GM23248 (cell line): ENCODE measurements at places on chromosomes 16 and 17. TPM values are rescaled to one million over a fixed set of nuclear protein-coding genes. Genes with fewer than 3 reads are reported as not detected.

DNA sequence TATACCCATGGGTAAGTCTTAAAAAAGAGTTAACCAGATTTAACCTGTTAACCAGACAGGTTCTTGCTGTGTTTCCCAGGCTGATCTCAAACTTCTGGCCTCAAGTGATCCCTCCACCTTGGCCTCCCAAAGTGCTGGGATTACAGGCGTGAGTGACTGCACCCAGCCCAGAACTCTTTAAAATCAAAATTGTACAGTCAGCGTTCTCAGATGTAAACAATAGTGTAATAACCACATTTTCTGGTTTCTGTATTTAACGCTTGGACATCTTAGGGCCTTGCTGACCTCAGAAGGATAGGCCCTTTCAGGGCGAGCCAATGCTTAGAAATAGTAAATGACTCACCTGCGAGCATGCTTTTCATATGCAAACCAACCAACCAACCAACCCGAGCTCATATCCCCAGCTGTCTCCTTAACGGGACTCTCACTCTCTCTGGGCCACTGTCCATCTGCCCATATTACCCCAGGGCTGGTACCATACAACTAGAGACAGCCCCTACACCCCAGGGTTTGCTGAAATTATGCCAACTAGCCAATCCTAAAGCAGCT lies 415.0 kb upstream of the XYLT1 start:
- no peak overlapping the region for H3K27ac ChIP-seq
- H3K4me1 ChIP-seq, result no peaks in the 10 kb centered on the region
- H3K4me3 ChIP-seq, result no peak overlapping the region
- no peaks in the 10 kb centered on the region for H3K36me3 ChIP-seq
- DNase-seq, result no peak

DNA sequence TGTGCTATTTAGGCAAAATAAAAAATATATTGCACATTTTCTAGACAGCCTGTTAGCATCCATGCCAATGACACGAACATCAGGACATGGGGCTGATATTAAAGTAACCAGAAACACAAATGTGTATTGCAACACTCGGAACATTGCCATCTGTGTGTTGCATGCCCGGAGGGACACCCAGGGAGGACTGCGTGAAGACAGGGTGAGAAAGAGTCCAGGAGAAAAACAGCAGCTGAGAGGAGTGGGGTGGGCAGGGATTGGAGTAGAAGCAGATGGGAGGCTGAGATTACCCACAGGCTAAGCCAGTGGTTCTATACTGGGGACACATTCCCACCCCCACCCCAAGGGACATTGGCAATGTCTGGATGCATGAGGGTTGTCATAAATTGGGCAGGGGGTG lies 114.8 kb downstream of the GRIN2A start:
- H3K36me3 ChIP-seq, result no peaks in the 10 kb centered on the region
- no peak for DNase-seq
- no peaks in the 10 kb centered on the region for H3K27me3 ChIP-seq
- H3K4me1 ChIP-seq, result no peaks in the 10 kb centered on the region
- H3K4me3 ChIP-seq, result no peak overlapping the region

- no peaks in the 10 kb centered on the region for H3K4me1 ChIP-seq
- H3K36me3 ChIP-seq, result no peaks in the 10 kb centered on the region
- no peak overlapping the region for H3K27ac ChIP-seq
Observed at GRCh38 chr16:20242568-20243255, 84.6 kb downstream of the GP2 start.

- no peak for DNase-seq
- H3K4me1 ChIP-seq, result no peaks in the 10 kb centered on the region
- peaks cover 7% of the 10 kb centered on the region; the same call in 1 of the 2 replicates for H3K36me3 ChIP-seq
- no peak overlapping the region for H3K4me3 ChIP-seq
Observed at GRCh38 chr17:50356892-50357510, 11.1 kb downstream of the XYLT2 start.

DNA sequence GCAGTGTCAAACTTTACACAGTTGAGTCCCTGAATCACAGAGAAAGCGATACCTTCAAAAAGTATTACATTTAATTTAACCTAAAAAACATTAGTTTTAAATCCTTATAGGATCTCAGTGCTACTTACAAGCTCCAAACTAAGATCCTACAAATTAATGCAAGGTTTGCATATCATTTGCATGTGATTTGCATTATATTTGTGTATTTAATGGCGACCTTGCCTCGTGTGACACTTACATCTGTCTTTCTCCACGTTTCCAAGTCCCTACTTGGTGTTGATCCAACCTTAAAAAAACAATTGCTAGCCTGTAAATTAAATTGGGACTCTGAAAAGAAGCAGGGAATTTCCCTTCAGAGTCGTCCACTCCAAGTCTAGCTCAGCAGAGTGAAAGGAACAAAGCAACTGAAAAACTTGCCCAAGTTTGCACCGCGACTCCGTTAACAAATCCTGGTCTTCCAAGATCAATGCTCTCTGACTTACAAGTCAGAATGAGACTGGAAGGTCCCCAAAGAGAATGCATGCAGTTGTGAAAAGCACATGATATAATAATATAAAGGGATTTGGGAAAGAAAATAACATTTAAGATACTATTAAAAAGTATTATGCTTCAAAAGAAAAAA lies 739 bp upstream of the FAM117A start:
- H3K27me3 ChIP-seq, result 0 out of 2 replicates have a peak, but pooled peaks cover 3% of the 10 kb centered on the region
- no peak overlapping the region for H3K27ac ChIP-seq
- DNase-seq, result no peak
- no peaks in the 10 kb centered on the region for H3K4me1 ChIP-seq
- H3K4me3 ChIP-seq, result peak overlapping the region; percentile 77

The OTOP2 gene
- total RNA-seq, result not detected in 2 replicates

The C16orf92 gene
- total RNA-seq, result not detected in 2 replicates
